ENCODE measurements at places on chromosomes 13 and 19.

- DNase-seq = no peak
Observed at GRCh38 chr19:8503510-8503909, 1.1 kb upstream of the PRAM1 start.

- DNase-seq = no peak
Observed at GRCh38 chr13:95256091-95256490, 45.2 kb downstream of the ABCC4 start.

DNA sequence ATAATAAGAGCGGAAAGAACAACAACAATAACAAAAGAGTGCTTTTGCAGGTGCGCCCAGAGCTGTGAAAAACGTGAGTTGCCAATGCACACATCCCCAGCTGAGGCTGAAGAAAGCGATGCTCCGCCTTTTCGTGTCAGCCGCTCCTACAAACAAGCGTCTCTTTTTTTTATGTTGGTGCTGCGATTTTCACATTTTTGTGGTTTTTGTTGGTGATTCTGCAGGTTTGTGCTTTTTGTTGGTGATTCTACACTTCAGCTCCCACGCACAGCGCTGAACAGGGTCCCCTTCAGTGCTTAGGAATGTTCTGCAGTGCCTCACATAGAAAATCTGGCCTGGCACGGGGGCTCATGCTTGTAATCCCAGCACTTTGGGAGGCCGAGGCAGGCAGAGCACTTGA, 7.3 kb upstream of the SBK3 start:
- DNase-seq = no peak

DNA sequence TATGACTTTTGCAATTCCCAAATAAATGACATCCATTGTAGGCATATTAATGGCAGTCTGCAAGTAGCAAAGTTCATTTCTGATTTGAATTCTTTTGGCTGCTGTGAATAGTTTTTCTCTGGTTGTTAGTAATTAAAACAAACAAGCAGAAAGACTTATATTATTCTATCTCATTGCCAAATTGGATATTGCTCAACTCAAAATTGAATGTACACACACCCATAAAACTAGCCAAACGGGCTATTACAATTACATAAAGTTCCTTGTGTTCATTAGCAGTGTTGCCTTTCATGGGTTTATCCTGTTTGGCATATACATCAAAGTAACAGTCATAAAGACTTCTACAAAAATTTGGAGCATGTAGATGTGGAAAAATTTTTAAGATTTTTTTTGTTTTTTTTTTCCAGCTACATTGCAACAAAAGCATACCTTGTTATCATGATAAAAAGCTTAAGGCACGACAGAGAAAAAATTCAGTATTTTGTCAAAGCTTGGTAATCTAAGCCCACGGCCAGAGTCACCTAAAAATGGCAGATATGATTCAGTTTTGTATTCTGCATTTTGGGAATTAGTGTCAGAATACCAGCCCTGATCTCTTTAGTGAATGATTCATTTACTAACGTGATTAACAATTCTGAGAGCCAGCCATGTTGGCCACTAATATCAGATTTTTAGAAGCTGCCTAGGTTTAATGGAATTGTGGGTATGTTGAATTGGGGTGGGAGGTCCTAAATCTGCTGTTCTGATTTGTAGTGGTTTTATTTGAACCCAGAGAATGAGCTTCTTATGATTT, 108.4 kb downstream of the KLF5 start:
- DNase-seq = no peak

GRCh38 chr19:34577531-34578101, 96.1 kb downstream of the WTIP start:
- DNase-seq = no peak

GRCh38 chr19:51766461-51766860, 5.5 kb downstream of the FPR2 start:
- no peak for DNase-seq

- no peak for DNase-seq
Observed at GRCh38 chr19:12800466-12800770, 1.2 kb downstream of the PRDX2 start.

DNA sequence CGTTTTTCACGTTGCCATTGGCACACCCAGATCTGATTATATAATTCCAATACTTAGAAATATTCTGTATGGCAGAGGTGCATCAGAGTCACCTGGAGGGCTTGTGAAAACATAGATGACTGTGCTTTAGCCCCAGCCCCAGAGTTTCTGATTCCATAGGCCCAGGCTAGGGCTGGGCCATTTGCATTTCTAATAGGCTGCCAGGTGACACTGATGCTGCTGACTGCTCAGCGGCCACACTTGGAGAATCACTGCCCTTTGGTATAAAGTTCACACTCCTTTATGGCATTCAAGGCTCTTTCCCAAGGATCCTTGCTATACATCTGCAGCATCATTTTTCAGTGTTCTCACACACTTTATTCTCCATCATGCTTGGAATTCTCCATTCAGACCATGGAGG, 137.1 kb downstream of the AKAP11 start:
- no peak for DNase-seq

- peak; percentile 23 for DNase-seq
Observed at GRCh38 chr13:113151745-113152690, 6.4 kb upstream of the PROZ start.

- no peak for DNase-seq
Observed at GRCh38 chr19:55683449-55684261, 8.6 kb downstream of the EPN1 start.

DNA sequence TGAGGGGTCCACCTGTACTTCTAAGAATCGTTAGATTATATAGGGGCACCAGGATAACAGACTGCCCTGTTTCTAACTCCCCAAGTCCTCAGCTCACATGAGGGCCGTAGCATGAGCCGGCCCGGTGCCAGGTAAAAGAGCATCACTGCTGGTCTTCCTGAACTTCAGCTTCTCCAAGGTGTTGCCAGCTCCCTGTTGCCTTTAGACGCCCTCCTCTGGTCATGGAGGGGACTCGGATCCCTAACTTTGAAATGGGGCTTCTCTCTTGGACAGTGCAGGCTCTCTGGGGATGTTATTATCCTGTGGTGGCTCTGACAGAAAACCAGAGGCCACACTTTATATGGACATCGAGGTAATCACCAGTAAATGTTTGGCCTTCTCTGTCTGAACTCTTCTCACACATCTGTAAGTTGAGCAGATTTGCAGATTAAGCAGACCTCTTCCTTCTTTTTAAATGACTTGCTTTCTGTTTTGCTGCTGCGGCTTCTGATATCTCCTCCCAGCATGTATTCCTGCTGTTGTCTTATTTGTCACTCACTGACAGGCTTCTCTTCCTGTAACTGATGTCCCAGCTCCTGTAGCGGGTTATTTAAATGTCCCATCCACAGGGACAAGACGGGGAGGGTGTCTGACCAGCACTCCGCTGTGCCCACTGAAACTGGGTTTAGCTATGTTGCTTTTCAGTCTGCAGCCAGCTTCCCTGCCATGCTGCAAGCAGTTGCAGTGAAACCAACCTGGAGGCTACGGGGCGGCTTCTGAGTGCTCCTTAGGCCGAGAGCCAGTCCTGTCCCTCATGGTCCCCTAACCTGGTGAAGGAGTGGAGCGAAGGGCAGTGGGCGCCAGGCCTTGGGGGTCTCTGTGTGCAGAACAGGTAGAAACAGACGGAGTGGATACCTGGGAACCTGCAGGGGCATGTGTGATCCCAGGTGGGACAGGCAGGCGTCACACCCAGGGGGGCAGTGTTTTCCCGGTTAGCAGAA, 39.2 kb downstream of the TSSK6 start:
- peak; percentile 21 for DNase-seq

DNA sequence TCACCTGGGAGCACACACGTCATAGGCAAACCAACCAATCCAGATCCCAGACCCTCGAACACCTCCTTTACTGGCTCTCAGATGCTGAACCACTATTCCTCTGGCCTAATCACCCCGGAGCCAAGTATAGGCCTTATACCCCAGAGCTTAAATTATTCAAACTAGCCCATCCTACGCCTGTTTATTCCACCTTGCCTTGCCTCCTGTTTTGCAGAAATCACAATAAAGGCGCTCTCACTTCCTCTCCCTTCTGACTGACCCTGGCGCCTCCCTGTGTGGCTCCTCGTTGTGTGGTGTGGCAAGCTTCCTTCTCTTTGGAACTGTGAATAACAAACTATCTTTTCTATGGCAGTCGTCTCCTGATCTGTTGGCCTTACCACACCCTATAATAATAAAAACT, 354.9 kb downstream of the ENOX1 start:
- no peak for DNase-seq

DNA sequence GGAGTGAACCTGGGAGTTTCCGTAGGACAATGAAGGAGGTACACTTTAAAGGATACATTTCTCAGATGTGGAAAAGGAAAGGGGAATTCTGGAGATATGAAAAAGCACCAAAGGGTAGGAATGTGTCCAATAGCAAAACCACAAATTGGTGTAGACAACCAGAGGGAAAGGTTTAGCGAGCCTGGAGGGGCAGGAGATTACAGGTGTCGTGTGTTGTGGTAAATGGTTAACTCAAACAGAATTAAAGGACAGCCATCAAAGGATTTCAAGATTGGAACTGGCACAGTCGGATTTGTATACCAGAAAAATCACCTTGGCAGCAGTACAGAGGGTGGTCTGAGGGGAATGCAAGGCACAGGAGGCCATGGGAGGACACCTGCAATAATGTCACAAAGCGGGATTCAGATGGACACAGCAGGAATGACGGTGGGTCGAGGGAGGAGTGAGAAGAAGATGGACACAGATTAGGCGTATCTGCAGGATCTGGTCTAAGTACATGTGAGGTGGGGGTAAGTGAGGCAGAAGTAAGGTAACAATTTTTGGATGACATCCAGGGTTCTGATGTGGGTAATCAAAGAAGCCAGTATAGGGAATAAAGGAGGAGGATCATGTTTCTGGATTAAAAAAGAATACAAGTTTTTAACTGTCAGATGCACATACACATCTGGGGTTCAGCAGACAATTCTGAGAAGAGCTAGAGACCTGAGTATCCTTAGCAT, 361.6 kb downstream of the KLF12 start:
- no peak for DNase-seq

DNA sequence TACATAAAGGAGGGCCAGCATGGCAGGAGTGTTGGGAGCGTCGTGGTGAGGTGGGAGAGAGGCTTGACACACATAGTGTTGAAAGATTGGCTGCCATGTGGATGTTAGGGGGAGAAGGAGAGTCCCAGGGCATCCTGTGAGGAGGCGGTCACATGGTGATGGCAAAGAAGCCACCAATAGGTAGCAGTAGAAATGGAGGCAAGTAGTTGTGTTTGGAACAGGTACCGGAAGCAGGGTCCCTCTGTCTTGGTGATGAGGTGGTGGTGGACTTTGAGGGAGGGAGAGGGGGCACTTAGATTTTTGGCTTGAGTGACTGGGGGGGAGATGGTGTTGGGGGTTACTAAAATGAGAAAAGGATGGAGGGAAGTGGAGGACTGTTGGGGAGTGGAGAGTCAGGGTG, 193.2 kb upstream of the RNF113B start:
- no peak for DNase-seq

GRCh38 chr13:23715092-23715761, 145.0 kb downstream of the TNFRSF19 start:
- DNase-seq = no peak

- DNase-seq = no peak
Observed at GRCh38 chr19:16671652-16672274, 10.8 kb downstream of the TMEM38A start.

DNA sequence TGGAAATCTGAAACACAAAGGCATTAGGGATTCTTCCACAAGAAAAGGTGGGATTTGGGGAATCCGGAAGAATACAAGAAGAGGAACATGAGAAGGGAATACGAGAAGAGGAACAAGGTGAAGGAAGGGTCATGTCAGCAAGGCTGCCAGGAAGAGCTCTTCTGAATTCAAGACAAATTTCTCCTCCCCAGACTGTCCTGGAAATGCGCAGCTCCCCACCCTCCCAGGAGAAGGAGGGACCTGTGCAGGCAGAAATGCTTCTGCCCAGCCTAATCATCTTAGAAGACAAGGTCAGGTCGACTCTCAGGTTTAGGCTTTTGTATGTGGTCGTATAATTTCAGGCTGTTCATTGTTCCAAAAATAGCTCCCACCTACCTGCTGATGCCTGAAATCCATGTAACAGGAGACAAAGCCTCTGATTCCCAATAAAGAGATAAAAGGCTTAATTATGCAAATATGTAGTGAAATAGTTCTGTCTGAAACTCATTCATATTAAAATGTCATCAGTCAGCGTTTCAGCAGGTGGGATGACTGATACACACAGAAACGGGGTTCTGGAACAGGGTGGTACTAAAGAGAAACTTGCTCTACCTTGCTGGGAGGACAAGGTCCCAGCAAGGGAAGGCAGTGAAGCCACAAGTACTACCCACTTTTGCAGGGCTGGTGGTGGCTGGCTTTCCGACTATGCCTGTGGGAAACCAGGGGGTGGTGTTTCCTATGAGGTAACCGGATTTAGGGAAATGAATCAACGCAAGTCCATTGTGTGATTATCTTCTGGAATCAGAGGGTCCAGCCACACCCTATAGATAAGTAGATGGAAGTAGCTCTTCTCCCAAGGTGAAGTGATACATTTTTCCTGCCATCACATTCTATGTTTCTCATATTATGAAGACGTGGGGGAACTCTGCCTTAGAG, 76.1 kb downstream of the KL start:
- DNase-seq = no peak

DNA sequence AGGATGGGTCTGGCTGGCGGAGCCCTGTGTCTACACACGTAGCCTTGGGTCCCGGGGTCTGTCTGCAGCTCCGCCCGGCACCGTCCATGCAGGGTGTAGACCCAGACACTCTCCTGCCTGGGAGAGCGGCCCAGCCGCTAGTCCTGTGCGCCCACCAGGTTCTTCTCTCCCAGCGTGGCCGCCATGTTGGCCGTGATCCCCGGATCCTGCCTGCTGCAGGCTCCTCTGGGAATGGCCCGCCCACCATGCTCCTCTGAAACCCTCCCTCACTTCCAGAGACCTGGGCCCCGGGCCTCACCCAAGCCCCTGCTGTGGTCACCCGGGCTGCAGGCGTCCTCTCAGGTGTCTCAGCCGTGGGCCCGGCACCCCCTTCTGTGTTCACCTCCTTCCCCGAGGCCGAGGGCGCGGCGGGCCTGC, 57.7 kb upstream of the MCF2L start:
- DNase-seq = no peak

GRCh38 chr13:72565893-72566292, 161.5 kb downstream of the MZT1 start:
- DNase-seq = no peak

DNA sequence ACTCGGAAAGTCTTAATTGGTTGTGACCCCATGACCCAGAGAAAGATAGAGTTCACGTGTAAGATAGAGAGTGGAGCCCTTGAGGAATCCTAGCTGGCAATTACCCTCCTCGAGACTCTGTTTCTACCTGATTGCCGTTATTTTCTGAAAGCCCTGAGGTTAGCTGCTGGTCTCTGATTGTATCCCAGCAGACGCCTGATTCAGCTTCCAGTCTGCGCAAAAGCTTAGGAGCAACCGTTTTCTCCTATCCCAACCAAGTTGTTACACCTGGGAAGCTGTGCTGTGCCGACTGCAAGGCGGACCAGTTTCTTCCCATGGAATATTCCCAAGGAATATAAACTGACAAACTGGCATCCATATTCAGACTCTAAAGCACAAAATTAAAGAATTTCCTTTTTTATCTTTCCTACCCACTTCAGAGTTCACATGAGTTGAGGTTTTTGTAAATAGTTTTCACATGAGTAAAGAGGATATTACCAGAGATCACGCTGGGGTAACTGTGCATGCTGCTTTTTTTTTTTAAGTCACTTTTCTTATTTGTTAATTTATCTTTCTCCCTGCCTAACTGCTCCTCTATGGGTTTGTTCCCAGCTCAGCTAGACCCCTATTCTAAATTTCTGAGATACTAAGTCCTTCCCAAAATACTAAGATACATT, 1.5 kb upstream of the TRPC4 start:
- DNase-seq = no peak

Data from CD4-positive, alpha-beta T cell treated with Interleukin-1 beta for 1 hour (primary cell).